ENCODE measurements at places on chromosomes 3 and 15. TPM values are rescaled to one million over a fixed set of nuclear protein-coding genes. Genes with fewer than 3 reads are reported as not detected.

SMAD3 gene
- 35.8 TPM for total RNA-seq

GMPPB gene
- 27.3 TPM for total RNA-seq

GOLGA8M gene
- 2.7 TPM for total RNA-seq

MINDY2 gene
- total RNA-seq, result 15.1 TPM

DNA sequence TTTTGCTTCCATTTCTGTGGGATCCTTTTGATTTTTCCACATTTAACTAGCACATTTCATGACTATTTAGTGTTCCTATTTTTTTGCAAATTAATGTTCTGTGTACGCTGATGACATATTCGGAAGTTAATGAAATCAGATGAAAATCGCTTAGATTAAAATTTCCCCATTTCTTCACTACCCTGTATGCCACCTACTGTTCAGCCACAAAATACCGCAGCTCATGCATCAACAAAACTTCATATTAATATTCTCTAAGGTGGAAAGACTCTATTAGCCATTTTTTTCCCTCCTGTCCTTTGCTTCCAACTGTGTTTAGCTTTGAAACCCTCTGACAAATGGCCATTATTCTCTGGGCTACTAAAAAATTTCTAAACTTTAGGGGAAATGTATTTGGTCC is 300.6 kb downstream of the MECOM start:
- no peak overlapping the region for H3K4me3 ChIP-seq
- no peaks in the 10 kb centered on the region for H3K4me1 ChIP-seq
- H3K27ac ChIP-seq, result no peak overlapping the region
- H3K27me3 ChIP-seq, result no peaks in the 10 kb centered on the region

DNA sequence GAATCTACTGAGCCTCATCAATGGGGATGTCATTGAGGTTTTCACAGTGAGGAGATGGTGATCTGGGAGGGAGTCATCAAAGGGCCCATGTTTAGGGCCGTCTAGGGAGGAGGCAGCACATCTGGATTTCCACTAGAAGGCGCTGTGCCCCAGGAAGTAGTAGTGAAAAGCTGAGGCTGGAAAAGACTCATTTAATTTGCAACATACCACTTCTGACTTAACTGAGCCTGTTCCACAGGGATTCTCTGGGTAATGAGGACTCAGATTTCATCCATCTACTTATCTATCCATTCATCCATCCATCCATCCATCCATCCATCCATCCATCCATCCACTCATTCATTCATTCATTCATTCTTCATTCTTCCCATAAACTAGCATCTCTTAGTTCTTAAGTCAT is 17.4 kb upstream of the SHF start:
- H3K4me3 ChIP-seq, result no peak overlapping the region
- H3K36me3 ChIP-seq, result no peaks in the 10 kb centered on the region
- no peaks in the 10 kb centered on the region for H3K4me1 ChIP-seq
- H3K27me3 ChIP-seq, result peaks cover 32% of the 10 kb centered on the region
- no peak overlapping the region for H3K27ac ChIP-seq

DNA sequence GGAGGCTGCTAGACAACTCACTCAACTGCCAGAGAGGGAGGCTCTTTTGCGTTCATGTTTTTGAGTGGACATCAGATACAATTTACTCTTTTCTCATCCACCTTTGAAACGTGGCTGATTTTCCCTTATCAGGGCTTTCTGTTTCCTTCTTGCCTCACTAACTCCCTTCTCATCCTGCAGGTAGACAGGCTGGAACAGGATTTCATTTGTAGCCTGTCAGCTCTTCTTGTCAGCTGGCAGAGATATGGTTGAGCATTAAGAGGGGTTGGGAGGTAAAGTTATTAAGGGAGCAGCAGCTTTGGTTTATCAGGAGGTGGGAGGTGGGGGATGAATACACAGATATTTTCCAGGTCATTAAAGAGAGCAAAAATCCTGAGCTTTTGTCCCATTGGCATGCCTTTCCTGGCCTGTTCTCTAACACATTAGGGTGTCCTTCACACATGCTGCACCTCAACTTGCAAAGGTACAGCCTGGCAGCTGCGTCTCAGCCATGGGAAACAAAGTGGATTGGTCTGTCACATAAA is 73.5 kb downstream of the PPM1L start:
- no peaks in the 10 kb centered on the region for H3K36me3 ChIP-seq
- no peak overlapping the region for H3K4me3 ChIP-seq
- H3K4me1 ChIP-seq, result no peaks in the 10 kb centered on the region
- no peaks in the 10 kb centered on the region for H3K27me3 ChIP-seq

DNA sequence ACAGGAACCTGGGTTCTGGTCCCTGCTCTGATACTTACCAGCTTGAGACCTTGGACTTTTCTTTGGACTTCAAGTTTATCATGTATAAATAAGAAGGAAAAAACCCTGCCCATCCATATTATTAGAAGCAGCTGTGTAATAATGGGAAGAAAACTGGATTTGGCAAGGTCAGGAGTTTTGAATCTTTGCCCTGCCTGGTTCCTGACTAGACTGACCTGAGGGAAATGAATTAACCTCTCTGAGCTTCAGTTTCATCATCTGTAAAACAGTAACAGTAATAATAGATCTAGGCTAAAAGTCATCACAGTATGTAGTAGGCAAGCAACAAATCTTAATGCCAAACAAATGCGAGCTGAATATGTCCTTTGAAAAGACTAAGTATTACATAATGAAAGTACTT is 68.8 kb downstream of the FSIP1 start:
- H3K27me3 ChIP-seq, result no peaks in the 10 kb centered on the region
- peaks cover 2% of the 10 kb centered on the region for H3K36me3 ChIP-seq
- H3K27ac ChIP-seq, result no peak overlapping the region
- H3K4me1 ChIP-seq, result no peaks in the 10 kb centered on the region

- no peak for DNase-seq
- no peak overlapping the region for H3K4me3 ChIP-seq
- H3K27me3 ChIP-seq, result peaks cover 32% of the 10 kb centered on the region
- peaks cover 9% of the 10 kb centered on the region for H3K36me3 ChIP-seq
Measured at GRCh38 chr3:10322352-10322710, 1.4 kb upstream of the SEC13 start.

DNA sequence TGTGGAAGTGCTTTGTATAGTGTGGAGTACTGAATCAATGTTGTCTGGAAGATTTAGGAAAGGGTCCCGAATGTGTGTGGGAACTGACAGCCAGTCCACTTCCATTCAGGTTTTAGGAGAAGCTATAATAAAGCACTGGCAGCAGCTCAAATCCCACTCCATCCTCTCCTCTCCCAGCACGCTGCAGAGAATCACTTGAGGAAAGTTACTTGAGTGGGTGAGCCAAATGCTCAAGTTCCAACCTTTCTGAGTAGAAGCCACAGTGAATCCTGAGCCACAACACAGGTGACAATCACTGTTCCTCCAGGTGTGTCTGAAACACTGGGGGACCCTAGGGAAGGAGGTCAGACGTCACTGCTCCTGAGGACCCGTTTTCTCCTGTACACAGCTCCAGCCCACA is 106.5 kb downstream of the TIGIT start:
- H3K4me3 ChIP-seq, result no peak overlapping the region
- DNase-seq, result no peak
- H3K4me1 ChIP-seq, result no peaks in the 10 kb centered on the region
- no peak overlapping the region for H3K27ac ChIP-seq
- no peaks in the 10 kb centered on the region for H3K36me3 ChIP-seq

- H3K27ac ChIP-seq, result no peak overlapping the region
- H3K27me3 ChIP-seq, result no peaks in the 10 kb centered on the region
- no peaks in the 10 kb centered on the region for H3K36me3 ChIP-seq
- peaks cover 3% of the 10 kb centered on the region for H3K4me1 ChIP-seq
- DNase-seq, result no peak
- H3K4me3 ChIP-seq, result no peak overlapping the region
Measured at GRCh38 chr15:67361100-67361499, 106.5 kb downstream of the IQCH start.

- H3K4me1 ChIP-seq, result peaks cover 27% of the 10 kb centered on the region
- H3K36me3 ChIP-seq, result no peaks in the 10 kb centered on the region
- H3K27ac ChIP-seq, result no peak overlapping the region
- no peak overlapping the region for H3K4me3 ChIP-seq
Measured at GRCh38 chr15:78362716-78363380, 22.7 kb downstream of the CRABP1 start.

DNA sequence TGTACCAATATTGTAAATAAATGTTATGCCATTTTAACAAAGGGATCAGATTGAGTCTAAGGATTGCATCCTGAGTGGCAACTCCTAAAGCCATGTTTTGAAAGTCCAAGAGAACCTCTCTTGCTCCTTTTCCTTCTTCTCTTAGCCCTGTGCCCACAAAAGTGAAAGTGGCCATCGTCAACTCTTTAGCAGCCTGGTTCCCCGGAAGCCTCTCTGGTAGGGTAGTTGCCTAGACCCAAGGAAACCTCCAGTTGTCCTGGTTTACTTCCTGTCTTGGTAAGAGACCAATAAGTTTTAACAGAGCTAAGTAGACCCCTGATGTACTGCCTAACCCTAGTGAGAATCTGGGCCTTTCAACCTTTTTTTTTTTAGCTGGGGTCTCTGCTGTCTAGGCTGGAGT is 10.2 kb upstream of the ITPKA start:
- H3K36me3 ChIP-seq, result peaks cover 43% of the 10 kb centered on the region
- no peak overlapping the region for H3K27ac ChIP-seq
- H3K4me1 ChIP-seq, result no peaks in the 10 kb centered on the region
- no peak for DNase-seq
- H3K27me3 ChIP-seq, result no peaks in the 10 kb centered on the region

DNA sequence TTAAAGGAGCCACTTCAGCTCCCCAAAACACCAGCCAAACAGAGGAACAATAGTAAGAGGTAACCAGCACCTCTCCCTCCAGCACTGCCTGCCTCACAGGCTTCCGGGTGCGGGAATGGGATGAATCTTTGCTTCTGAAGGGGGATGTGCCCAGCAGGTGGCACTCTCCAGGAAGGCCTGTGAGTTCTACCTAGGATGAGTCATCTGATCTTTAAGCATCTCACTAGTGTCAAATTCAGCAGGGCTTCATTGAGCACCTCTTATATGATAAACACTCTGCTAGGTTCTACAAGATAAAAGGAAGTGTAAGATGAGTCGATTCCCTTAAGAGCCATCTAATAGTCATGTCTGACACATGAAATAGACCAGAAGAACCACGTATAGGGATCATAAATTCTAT is 237.4 kb upstream of the UMPS start:
- H3K4me3 ChIP-seq, result no peak overlapping the region
- DNase-seq, result no peak
- peaks cover 20% of the 10 kb centered on the region for H3K4me1 ChIP-seq
- no peaks in the 10 kb centered on the region for H3K27me3 ChIP-seq

DNA sequence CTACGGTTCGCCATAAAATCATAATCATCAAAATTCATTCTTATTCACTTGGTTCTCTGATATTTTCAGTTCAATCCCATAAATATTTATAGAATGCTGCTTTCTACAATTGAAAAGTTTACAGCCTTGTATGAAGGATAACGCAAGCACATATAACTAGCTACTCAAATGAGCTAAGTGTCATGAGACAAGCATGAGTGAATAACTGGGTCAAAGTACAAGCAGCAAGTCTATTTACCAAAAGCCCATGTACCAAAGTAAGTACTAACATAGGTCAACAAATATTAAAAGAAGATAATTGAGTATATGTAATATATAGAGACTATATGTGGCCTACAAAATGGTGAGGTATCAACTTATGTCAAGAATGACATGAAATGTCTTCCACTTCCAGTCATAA is 596.6 kb downstream of the GBE1 start:
- H3K4me3 ChIP-seq, result no peak overlapping the region
- no peaks in the 10 kb centered on the region for H3K36me3 ChIP-seq
- no peak overlapping the region for H3K27ac ChIP-seq
- H3K4me1 ChIP-seq, result no peaks in the 10 kb centered on the region

- no peaks in the 10 kb centered on the region for H3K4me1 ChIP-seq
- H3K27me3 ChIP-seq, result no peaks in the 10 kb centered on the region
- no peak overlapping the region for H3K4me3 ChIP-seq
Measured at GRCh38 chr3:135226057-135226456, 431.0 kb downstream of the EPHB1 start.

Measured in osteocyte (in vitro differentiated cells).